ENCODE measurements at places on chromosomes 5 and 9.
A peak's percentile ranks its signal among the peaks of the same experiment; 100 is the strongest.

DNA sequence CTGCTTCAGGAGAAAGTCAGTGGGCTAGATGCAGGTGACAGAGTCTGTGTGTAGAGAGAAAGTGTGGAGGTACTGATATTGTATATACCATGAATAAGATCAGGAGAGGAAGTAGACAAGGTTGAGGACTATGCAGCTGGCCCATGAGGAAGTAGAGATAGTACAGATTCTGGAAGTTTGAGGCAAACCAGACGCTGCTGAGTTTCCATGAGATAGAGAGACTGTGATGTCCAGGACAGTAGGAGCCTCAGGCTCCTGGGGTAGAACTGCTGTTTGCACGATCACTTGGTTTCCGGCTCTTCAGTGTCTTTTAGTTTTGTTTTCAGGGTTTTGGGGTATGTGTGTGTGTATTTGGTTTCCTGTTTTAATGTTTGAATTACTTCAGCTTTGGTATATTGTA lies 13.6 kb downstream of the OTULINL start:
- DNase-seq: no peak

DNA sequence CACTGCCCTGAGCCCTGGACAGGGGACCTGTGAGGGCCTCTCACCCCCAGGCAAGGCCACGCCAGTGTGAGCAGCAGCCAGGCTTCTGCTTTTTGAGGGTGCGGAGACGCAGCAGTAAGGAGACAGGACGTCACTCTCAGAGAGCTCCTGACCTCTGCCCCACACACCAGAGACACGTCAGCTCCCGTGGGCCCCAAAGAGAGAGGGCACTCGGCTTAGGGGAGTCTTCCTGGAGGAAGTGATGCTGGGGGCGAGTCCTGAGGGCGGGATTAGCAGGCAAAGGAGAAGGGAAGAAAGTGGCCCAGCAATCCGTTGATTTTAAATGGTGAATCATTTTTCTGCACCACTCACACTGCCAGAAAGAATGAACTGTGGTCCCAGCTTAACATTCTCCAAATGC lies 24.0 kb upstream of the SLC9A3 start:
- DNase-seq: no peak

- peak; percentile 71 for DNase-seq
Observed at GRCh38 chr5:157253547-157253946, 12.4 kb upstream of the CYFIP2 start.

GRCh38 chr5:91069364-91069763 lies 313.8 kb downstream of the ARRDC3 start:
- no peak for DNase-seq

- DNase-seq: no peak
Observed at GRCh38 chr5:76715486-76715735, 515 bp upstream of the F2R start.

DNA sequence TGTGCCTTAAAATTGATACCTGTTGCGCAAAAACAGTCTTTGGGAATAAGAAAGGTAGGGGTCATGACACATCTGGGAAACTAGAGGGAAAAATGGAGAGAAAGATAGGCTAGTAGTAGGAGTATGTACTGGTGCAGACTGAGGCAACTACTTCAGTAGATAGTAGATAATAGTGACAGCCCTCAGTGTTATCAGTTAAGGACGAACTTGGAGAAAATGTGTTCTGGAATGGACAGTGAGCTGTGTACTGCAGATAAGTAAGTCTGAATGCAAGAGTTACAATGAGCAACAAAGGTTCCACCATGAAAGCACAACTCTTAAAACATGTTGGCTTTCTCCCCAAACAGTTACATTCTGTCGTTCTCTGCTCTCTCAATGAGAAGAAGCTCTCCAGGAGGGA lies 6.5 kb upstream of the INSL6 start:
- no peak for DNase-seq

DNA sequence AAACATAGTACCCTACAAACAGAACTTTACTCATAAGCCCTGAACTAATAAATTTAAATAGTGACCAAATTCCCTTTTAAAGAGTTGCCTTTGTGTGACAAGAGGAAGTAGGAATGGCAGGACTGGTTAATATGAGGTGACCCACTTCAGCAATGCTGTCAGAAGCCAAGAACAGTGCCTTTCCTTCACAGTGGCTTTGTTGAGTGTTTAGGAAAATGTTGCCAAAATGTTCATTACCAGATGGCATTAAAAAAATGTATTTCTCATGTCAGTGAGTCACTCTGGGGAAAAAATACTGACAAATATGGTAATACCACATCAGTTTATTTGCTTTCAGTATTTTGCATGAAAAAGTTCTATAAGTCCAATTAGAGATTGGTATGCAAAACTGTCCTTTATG lies 103.3 kb downstream of the DIRAS2 start:
- DNase-seq: no peak

DNA sequence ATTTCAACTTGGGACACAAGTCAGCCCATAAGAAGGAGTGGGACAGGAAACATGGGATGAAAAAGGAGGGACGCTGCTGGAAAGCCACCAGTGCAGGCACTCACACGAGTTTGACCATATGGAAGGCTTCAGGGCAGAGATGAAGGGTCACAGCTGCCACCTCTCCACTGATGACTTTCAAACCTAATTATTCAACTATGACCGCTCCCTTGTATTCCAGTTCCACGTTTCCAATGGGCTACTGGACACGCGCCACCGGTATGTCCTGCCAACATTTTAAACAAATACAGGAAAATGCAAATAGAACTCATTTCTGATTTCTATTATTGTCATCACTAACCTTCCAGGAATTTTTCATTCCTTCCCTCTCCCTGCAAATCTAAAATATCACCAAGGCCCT lies 134.7 kb downstream of the SLC1A3 start:
- DNase-seq: no peak

- no peak for DNase-seq
Observed at GRCh38 chr5:142427529-142427928, 102.7 kb upstream of the SPRY4 start.

GRCh38 chr5:120706877-120707276 lies 242.8 kb downstream of the PRR16 start:
- no peak for DNase-seq

DNA sequence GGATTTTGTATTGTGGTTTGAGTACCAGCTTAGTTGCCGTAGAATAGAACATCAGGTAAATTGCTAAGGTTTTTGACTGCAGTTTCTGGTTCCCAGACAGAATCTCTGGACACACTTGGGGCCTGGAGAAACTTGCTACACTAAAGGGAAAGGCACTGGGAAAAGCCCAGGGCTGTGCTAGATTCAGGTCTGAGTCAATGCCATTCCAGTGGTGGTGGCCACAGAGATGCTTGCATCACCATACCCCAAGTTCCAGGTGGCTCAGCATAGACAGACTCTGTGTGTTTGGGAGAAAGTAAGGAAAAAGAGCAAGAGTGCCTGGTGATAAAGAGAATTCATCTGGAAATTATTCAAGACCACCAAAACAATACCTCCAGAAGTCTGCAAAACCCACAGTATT lies 120.6 kb downstream of the HMHB1 start:
- no peak for DNase-seq

- DNase-seq: no peak
Observed at GRCh38 chr9:17342696-17343095, 207.9 kb downstream of the CNTLN start.

- no peak for DNase-seq
Observed at GRCh38 chr9:133129001-133129795, 8.2 kb upstream of the RALGDS start.

DNA sequence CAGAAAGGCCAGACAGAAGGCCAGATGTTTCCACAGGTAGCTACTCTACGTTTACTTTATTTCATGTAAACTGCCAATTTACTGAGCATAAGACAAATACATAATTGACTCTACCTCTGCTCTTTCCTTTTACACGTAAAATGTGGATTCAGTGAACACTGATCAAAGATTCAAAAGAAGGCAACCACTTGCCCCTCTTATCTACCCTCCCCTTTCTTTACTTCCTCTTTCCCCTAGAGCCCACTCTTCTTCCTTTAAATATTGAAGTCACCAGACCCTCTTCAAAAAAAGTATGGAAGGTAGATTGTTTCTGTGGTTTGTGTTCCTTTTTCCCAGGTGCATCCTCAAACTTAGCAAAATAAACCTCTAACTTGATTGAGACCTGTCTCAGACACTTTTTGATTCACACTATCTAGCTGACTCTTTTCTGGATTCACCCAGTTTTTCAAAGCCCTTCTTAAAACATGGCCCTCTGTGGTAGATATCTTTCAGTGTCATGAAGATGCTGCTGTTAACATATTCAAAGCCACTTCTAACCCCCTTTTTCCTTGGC lies 6.7 kb downstream of the FAM114A2 start:
- no peak for DNase-seq

GRCh38 chr9:86794391-86795046 lies 152.8 kb downstream of the GAS1 start:
- no peak for DNase-seq

DNA sequence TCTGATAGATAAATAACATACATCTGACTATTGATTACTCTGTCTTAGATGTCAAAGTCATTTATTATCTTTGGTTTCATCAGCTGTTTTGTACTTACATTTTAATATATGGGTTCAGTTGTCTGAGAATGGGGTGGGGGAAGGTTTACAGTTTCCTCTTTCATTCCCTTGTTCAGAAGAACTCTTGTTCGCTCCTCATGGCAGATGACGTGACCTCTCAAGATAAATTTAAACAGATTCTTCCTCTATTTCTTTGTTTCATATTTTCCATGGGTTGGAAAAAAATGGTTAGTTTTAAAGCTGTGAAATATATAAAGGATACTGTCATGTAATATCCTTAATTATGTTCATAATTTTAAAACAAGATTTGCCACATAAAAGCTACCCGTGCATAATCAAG lies 61.4 kb downstream of the TSSK1B start:
- DNase-seq: no peak

- DNase-seq: no peak
Observed at GRCh38 chr5:141725891-141726290, 43.9 kb upstream of the ARAP3 start.

- DNase-seq: no peak
Observed at GRCh38 chr5:97436405-97436804, 253.4 kb upstream of the RIOK2 start.

DNA sequence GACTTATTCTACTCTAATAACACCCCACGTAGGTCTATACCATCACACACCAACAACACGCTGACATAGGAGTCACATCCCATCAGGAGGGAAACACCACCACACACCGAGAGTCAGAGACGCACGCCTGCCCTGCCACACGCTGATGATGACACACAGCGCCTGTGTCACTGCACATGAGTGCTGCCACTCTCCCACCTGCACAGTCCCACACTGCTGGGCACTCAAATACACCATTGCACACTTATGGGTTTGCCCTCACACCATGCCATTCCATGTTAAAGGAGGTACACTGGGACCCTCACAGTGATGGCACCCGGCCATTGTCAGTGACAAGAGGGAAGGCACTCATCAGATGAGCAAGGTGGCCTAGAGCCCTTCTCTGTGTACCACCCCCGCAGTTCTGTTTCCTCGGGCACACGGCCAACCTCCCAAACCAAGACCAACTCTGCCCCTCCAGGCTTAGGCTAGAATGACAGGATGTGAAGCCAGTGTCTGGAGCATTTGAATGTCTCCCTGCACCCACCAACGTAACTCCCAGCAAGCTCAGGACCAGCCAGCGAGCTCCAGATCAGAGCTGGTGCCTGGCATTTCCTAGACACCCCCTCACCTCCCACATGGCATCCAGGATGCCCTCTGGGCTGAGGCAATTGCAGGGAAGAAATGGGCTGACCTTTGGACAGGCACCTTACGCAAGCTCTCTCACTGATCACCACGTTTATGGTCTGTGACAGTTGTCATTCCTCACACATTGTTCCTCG lies 3.6 kb upstream of the CPLX2 start:
- DNase-seq: peak; percentile 65

GRCh38 chr9:127405344-127406125 lies 8.6 kb downstream of the SLC2A8 start:
- no peak for DNase-seq

DNA sequence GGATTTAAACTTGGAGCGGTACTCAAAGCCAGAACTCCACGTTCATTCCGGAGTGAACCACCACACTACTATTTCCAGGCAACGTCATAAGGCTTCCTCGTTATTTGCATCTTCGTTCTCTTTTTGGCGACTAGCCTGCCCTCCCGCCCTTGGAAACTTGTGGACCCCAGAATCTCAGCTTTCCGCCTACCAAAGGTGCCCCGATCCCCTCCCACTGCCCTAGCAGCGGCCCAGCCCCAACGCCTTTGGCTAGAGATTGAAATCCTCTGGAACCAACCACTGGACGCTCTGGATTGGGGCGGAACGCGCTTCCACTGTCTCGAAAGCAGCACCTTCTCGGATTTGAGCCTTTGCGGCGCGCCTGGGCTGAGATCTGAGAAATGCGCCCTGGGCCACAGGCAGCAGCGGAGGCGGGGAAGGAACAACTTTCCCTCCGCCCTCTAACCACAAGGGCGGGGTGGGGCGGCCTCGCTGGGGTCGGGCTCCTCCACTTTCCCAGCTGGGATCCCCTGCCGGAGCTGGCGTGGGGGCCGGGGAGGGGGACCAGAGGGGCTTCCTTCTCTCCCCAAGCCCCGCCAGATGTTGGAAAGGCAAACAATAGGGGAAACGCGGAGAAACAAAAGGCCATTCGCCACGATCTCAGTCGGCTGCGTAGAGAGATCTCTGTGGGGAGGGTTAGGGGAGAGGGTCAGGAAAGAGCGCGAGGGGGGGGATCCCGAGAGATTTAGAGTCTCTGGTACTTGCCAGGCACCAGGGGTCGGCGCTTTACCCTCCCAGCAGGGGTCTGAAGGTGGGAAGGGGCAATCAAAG lies 1.3 kb downstream of the MOB3B start:
- peak; percentile 28 for DNase-seq

- DNase-seq: no peak
Observed at GRCh38 chr9:87537625-87538024, 40.0 kb downstream of the DAPK1 start.

DNA sequence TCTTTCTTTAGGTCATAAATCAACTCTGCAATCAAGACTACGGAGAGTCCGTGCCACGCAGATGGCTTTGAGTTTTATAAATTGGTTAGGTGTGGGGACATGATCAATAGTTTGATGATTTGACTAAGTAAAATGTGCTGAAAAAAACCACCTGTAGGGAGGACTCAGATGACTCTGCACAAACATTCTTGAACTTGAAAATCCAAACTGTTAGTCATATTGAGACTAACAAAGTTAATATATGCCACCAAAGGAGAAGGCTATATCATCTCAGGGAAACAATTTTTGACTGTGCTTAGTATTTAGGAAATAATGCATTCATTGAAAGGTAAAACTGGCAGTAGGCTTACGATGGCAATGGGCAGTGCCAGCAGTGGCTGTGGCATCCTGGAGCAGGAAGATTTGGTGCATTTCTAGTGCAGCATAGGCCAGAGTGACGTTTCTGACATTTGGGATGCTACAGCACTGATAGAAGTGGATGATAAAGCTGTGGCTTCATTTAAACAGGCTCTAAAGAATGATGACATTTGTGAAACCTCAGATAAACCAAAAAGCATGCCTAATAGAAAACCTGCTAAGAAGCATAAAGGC lies 291.1 kb downstream of the MLLT3 start:
- DNase-seq: no peak

DNA sequence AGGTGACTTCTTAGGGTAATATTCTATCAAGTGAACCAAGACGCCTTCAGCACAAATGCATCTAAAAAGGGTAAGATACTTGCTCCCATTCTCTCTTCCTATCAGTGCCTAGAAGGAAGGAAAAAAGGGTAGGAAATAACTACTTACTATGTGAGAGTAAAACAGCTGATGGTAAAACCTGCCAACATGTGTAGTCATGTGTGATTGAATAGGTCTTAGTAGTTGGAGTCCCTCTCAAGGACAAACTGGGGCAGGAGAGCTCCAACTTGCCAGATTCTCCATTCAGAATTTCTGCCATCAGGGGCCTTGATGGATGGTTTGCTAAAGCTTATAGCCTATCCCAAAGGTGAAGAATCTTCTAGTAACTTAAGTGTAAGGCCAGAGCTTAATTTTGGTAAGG lies 5.2 kb downstream of the TSC1 start:
- no peak for DNase-seq

All from HuH-7 (cell line).